ENCODE measurements at places on chromosomes 4 and X.

DNA sequence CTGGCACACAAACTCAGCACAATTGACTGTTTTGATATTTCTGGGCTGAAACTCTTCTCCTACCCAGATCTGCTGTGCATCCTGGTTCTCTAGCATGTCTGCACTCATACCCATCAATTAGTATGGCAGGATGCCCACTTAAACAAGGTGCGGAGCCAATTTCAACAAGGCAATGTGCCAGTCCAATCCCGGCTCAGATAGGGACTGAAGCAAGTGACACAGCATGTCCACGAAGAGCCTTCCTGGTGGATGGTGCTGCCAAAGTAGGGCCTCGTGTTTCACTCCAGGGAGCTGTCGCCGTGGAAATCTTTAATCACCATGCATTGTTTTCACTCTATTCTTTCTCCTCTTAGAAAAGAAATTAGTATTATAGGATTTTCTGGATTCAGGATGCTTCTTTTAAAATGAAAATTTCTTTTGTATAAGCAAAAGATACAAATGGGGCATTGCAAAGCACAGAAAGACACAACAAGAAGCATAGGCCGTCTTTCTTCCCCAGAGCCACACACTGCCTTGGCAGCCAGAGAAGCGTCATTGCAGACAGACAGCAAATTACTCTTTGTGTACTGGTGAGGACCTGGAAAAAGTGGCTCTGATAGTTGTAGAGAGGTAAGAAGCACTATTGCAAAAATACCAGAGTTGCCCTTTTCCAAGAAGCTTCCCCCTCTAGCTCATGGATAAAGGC is 40.6 kb upstream of the LSM6 start:
- DNase-seq, result no peak

GRCh38 chr4:39348371-39349315 is 17.5 kb downstream of the RFC1 start:
- no peak for DNase-seq

GRCh38 chrX:72102760-72103159 is 29.0 kb downstream of the RTL5 start:
- no peak for DNase-seq

- DNase-seq, result no peak
Observed at GRCh38 chr4:137651128-137651527, 118.8 kb upstream of the PCDH18 start.

- no peak for DNase-seq
Observed at GRCh38 chrX:102979536-102979935, 42.5 kb downstream of the RAB40AL start.

GRCh38 chr4:10072420-10073017 is 44.1 kb downstream of the WDR1 start:
- DNase-seq, result no peak

GRCh38 chr4:74237425-74237966 is 70.8 kb upstream of the EPGN start:
- no peak for DNase-seq

- DNase-seq, result no peak
Observed at GRCh38 chr4:148270630-148271029, 171.6 kb downstream of the NR3C2 start.

Data from mesendoderm (in vitro differentiated cells).